ENCODE measurements at places on chromosomes 16 and 17. TPM values are rescaled to one million over a fixed set of nuclear protein-coding genes. Genes with fewer than 3 reads are reported as not detected.

The HS3ST6 gene
- total RNA-seq = not detected

The CDC27 gene
- total RNA-seq = 125 TPM

The LAT gene
- 6.2 TPM for total RNA-seq

The STX1B gene
- 14.1 TPM for total RNA-seq

The VTN gene
- total RNA-seq = 0.40 TPM

The SLC6A2 gene
- not detected for total RNA-seq

The SPATA22 gene
- not detected for total RNA-seq

The PPM1E gene
- 15.5 TPM for total RNA-seq

The EPN3 gene
- total RNA-seq = 0.11 TPM

GRCh38 chr17:68851890-68852289, 103.3 kb downstream of the ABCA8 start:
- H3K27ac ChIP-seq = no peak overlapping the region
- peaks cover 3% of the 10 kb centered on the region for H3K4me1 ChIP-seq
- H3K36me3 ChIP-seq = no peaks in the 10 kb centered on the region
- H3K4me3 ChIP-seq = no peak overlapping the region
- no peaks in the 10 kb centered on the region for H3K27me3 ChIP-seq

DNA sequence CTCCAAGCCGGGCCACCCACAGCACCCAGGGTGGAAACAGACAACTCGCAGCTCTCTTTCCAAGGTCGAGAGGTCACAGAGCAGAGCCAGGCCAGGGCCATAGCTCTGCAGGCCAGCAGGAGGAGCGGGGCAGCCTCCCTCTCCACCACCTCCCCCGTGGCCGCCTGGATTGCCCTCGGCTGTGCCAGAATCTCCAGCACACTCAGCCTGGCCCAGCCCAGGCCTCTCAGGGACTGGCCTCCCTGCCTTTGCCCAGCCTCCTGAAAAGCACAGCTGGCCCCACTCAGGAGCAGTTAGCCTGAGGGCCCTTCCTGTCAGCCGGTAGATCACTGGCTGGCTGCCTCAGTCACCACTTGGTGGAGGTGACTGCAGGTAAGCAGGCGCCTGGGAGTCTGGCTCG, 85.8 kb upstream of the SEC14L1 start:
- peaks cover 2% of the 10 kb centered on the region for H3K27me3 ChIP-seq
- H3K36me3 ChIP-seq = no peaks in the 10 kb centered on the region
- no peak overlapping the region for H3K4me3 ChIP-seq

GRCh38 chr17:7477392-7478275, 1.8 kb downstream of the ZBTB4 start:
- H3K36me3 ChIP-seq = no peaks in the 10 kb centered on the region
- DNase-seq = no peak
- no peaks in the 10 kb centered on the region for H3K27me3 ChIP-seq
- H3K27ac ChIP-seq = peak overlapping the region; percentile 88

DNA sequence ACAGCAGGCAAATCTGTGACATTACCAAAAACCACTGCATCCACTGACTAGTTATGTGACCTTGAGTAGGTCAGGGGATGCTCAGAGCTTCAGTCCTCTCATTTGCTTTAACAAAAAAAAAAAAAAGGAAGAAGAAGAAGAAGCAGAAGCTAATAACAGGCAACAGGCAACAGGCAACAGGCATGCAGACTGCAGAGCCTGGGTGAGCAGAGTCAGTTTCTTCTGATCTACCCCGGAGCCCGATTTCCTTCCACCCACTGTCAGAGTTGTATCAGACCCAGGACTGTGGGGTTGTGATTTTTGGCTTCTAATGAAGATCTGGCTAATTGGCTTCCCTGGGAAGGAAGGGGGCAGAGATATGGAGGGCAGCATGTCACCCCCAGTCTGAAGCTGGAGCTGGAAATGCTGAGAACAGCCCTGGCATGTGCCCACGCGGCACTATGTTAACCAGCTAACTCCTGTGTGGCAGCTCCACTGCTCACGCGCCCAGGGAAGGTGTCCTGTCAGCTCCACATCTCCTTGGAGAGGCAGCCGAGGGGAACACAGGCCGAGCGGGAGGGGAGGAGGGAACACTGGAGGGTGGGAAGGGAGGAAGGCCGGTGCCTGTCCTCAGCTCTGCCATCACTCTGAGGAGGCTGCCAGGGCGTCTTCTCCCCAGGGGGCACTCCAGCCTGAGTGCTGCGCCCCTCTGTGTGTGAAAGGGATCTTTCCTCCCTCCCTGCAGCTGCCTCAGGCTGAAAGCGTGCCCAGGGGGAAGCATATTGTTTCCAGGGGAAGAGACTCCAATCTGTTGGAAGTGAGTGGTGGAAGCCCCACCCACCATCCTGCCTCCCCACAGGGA, 17.6 kb downstream of the SRCIN1 start:
- H3K4me3 ChIP-seq = no peak overlapping the region
- H3K27me3 ChIP-seq = no peaks in the 10 kb centered on the region
- peaks cover 54% of the 10 kb centered on the region for H3K4me1 ChIP-seq

GRCh38 chr16:3745751-3746355, 28.5 kb upstream of the TRAP1 start:
- DNase-seq = no peak
- H3K27ac ChIP-seq = peak overlapping the region; percentile 21
- H3K4me1 ChIP-seq = peaks cover 14% of the 10 kb centered on the region

GRCh38 chr16:30581457-30581856, 4.0 kb downstream of the ZNF785 start:
- peak overlapping the region; percentile 66 for H3K4me3 ChIP-seq
- H3K27ac ChIP-seq = no peak overlapping the region
- H3K36me3 ChIP-seq = peaks cover 7% of the 10 kb centered on the region
- H3K27me3 ChIP-seq = no peaks in the 10 kb centered on the region

- H3K4me3 ChIP-seq = peak overlapping the region; percentile 5
- DNase-seq = no peak
- H3K27me3 ChIP-seq = no peaks in the 10 kb centered on the region
- H3K36me3 ChIP-seq = peaks cover 4% of the 10 kb centered on the region
- H3K4me1 ChIP-seq = peaks cover 29% of the 10 kb centered on the region
- no peak overlapping the region for H3K27ac ChIP-seq
Observed at GRCh38 chr16:51723036-51723724, 572.1 kb upstream of the SALL1 start.

DNA sequence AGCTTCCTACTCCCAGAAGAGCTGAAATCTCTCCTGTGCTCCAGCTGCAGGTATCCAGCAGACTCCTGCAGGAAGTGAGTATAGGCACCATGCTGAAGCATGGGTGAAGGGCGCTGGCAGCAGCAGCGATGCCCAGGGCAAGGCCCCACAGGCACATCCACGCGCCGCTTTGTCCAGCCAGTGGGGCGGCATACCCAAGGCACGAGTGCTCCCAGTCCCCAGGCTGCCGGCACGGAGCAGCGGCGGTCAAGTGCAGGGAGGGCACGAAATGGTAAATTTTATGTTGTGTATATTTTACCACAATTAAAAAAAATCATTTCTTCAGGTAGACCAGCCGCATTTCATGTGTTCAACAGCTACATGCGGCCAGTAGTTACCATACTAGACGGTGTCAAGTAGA, 73.1 kb downstream of the HIC1 start:
- H3K27ac ChIP-seq = no peak overlapping the region
- no peak overlapping the region for H3K4me3 ChIP-seq
- peaks cover 13% of the 10 kb centered on the region for H3K4me1 ChIP-seq
- H3K27me3 ChIP-seq = no peaks in the 10 kb centered on the region
- peaks cover 6% of the 10 kb centered on the region for H3K36me3 ChIP-seq
- no peak for DNase-seq

DNA sequence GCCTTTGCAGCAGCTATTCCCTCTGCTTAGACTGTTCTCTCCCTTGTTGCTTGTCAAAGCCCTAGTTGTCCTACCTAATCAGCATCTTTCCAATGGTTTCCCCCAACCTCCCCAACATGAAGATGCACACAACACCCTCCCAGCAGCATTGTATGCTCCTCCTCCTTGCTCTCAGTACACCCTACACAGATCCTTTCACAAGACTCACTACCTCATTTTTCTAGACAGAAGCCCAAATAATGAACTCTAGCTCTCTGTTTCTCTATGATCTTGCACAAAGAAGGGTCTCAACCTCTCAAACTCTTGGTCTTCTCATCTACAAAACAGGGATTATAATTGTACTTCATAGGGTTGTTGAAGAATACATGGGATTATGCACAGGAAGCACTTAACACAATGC, 19.4 kb downstream of the PSME3IP1 start:
- DNase-seq = no peak
- H3K36me3 ChIP-seq = peaks cover 14% of the 10 kb centered on the region
- peaks cover 16% of the 10 kb centered on the region for H3K4me1 ChIP-seq
- no peaks in the 10 kb centered on the region for H3K27me3 ChIP-seq

- H3K36me3 ChIP-seq = no peaks in the 10 kb centered on the region
- no peak overlapping the region for H3K27ac ChIP-seq
- DNase-seq = peak; percentile 42
- no peaks in the 10 kb centered on the region for H3K27me3 ChIP-seq
Observed at GRCh38 chr16:81885976-81886586, 107.0 kb downstream of the PLCG2 start.
